ENCODE measurements at places on chromosomes 16 and 17. TPM values are rescaled to one million over a fixed set of nuclear protein-coding genes. Genes with fewer than 3 reads are reported as not detected.

The KRTAP2-2 gene
- not detected for total RNA-seq

The GUCY2D gene
- not detected for total RNA-seq

DNA sequence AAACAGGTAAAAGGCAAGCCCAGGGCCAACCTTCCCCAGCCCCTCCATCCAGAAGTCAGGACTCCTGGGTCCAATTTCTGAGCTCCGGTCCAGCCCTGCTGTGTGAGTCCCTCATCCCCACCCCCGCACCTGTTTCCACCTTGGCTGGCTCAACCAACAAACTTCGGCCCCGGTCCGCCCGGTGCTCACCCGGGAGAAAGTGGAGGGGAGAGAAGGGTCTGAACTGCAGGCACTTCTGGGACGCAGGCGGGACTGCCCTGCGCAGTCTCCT is 541 bp downstream of the RHBDF2 start:
- no peak for DNase-seq

DNA sequence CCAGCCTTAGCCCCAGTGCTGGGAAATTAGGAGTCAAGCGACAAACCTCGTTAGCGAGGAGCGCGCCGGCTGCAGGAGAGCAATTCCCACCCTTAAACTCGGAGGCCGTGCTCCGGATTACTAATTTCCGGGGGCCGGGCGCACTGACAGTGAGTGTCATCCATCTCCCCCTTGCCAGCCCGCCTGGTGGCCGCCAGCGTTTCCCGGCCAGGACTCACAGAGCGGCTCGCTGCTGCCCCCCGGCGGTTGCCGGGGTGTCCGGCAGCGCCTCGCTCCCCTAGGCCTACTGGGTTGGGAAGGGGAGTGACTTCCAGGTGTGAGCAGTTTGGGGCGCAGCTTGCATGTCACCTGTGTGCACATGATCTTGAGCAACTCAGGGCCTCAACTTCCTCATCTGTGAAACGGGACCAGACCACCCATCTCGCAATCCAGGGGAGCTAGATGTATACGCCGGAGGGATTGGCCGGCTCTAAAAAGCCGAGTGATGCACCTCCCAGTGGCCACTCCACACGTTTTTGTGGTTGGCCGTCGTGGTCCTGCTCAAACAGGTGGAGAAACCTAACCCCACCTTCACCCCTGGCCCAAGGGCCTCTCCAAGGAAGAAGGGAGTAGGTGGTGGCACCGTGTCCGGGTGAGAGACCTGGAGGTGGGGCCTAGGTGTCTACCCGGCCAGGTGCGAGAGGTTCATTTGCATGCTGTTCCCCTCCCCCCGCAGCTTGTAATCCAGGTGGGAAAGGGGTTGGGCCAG is 2.5 kb upstream of the GSE1 start:
- peak; percentile 89 for DNase-seq

DNA sequence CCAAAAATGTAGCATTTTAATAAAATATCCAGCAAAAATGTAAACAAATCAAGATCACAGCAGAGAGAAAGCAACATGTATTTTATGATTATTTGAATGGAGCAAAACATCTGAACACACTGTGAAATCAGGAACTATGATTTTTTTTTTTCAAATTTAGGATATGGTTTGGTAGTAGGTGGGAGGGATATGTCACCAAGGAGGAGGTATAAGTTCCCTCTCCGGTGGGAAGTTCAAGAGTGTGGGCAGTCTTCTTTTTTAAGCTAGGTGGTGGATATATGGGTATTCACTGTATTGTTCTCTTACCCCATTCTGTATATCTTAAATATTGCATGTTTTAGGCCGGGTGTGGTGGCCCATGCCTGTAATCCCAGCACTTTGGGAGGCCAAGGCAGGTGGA is 10.2 kb downstream of the CDR2 start:
- no peak for DNase-seq

DNA sequence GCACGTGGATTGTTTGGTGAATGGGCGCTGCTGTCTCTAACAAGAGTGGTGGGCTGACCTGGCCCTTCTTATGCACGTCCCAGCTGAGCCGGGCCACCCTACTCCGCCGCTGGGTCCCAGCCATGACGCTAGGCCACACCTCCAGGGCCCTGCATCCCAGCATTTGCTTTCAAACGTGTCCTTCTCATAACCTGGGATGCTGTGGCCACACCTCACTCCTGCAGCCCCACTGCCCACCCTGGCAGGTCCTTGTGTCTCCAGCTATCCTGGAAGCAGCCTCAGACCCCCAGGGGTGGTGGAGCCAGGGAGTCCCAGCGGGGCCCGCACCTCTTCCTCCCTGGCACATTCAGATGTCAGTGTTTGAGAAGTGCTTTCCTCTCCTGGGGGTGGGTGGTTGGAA is 168.6 kb downstream of the IRF8 start:
- DNase-seq, result no peak

DNA sequence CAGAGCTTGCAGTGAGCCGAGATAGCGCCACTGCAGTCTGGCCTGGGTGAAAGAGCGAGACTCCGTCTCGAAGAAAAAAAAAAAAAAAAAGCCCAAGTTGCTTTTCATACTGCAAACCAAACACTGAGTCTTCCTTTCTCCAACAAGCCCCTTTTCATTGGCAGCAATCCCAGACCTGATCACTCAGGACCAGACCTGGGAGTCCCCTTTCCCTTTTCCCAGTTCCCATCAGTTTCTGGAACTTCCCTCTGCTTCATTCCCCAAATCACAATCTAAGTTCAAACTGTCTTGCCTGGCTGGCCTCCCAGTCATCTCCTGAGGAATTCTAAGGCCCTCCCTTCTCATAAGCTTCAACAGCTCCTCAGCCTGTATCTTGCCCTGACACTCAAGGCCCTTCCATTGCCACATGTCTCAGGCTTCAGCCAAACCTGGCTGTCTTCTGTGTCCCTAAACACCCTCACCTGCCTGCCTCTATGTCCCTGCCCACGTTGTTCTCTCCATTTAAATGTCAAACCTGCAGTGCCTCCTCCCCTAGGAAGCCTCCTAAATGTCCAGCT is 11.8 kb upstream of the PHF12 start:
- no peak for DNase-seq

- DNase-seq, result no peak
Measured at GRCh38 chr16:17369421-17370222, 101.1 kb downstream of the XYLT1 start.

DNA sequence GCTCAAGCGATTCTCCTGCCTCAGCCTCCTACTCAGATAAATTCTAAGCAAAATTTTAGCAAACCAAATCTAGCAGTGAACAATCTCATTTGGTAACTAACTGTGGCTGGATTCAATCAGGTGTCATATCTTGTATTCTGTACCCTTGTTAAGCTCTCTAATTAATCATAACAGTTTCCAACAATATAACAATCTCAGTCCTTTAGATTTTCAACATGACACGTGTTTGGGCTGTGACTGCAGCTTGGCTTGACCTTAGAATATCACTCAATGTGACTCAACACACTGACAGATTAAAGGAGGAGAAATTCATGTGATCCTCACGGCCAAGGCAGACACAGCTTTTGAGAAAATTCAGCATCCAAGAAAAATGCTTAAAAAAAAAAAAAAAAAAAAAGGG is 133.6 kb downstream of the BANP start:
- DNase-seq, result no peak

DNA sequence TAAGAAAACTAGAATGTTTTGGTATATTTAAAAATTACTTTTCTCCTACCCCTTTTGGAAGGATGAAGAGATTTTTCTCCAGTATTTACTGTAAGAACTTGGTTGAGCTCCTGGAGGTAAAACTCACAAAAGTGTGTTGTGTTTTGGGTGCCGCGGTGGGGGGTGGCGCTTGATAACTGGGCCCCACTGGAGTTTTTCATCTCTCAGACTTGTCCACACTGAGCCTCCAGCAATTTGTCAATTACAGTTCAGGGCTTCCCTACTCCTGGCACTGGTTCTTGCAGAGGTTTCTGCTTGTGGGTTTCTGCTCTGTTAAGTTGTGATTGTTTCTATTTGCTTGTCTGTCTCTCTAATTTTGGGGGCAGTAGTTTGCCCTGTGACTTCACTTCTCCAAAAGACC is 40.0 kb downstream of the WIPI1 start:
- DNase-seq, result no peak

DNA sequence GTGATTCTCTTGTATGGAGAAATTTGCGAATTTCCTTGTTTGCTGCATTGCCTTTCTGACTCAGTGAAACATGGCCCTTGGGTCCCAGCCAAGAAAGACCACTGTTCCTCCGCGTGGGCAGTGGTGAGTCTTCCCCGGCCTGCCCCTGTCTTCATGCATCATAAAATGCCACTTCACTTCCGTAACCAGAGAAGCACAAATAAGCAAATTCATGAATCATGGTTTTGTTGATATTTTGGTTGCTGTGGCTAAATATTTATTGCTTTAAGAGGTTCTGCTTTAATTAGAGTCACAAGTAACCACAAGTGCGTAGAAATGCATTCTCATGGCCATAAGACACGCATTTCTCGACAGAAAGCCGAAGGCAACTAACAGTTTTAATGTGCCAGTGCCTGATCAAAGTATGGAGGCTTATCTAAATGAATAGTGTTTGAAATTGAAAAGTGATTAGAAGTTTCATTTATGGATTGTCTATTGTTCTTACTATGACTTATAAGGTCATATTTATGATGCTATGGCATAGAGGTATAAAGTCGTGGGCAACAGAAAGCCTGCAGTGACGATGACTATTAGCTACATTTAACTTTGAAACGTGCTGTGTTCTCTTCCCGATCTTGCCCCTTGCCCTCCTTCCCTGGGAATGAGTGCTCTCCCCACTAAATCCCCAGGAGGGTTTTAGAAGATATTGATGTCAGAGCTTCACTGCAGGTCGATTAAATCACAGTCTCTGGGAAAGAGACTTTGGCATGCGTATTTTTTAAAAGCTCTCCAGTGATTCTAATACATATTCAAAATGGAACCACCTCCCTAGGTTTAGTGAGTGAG is 76.0 kb downstream of the WIPI1 start:
- peak; percentile 75 for DNase-seq

Data from uterus (tissue), 4 donors.